ENCODE measurements at places on chromosomes 1 and 21. TPM values are rescaled to one million over a fixed set of nuclear protein-coding genes. Genes with fewer than 3 reads are reported as not detected.

DNA sequence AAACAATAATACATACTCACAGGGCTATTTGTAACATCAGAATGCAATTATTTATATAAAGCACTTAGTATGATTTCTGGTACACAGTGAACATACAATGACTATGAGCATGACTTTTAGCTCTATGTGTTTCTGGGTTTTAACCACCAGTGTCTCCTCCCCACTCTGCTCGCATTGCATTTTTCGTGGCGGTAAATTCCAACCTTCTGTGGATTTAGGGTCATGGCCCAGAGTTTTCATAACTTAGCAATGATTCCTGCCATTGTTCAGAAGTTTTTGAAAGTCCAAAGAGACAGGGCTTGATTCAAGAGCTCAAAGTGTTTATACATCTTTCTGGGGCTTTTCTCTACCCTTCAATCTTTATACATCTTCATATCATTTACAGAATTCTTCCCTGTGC, 191.3 kb downstream of the BACH1 start:
- H3K4me1 ChIP-seq, result no peaks in the 10 kb centered on the region
- H3K27me3 ChIP-seq, result no peaks in the 10 kb centered on the region
- DNase-seq, result no peak
- H3K36me3 ChIP-seq, result no peaks in the 10 kb centered on the region

DNA sequence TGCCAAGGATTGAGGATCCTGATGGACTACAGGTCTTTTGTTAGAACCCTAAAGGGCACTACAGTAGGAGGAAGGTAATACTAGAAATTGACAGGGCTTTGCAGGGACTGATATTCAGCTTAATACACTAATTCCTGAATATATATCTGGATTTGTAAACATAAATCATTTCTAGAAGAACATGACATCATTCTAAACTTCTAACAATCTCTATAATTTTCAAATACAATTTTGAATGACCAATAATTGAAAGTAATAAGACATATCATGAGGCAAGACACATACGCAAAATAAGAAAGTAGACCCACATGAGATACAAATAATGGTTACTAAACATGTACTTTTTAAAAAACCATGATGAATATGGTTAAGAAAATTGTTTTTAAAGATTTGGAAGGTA, 52.4 kb upstream of the LRRC8B start:
- H3K4me3 ChIP-seq, result no peak overlapping the region
- H3K27me3 ChIP-seq, result no peaks in the 10 kb centered on the region
- H3K27ac ChIP-seq, result no peak overlapping the region
- no peaks in the 10 kb centered on the region for H3K36me3 ChIP-seq
- H3K4me1 ChIP-seq, result no peaks in the 10 kb centered on the region

Gene ARV1
- 4.0 TPM for total RNA-seq

DNA sequence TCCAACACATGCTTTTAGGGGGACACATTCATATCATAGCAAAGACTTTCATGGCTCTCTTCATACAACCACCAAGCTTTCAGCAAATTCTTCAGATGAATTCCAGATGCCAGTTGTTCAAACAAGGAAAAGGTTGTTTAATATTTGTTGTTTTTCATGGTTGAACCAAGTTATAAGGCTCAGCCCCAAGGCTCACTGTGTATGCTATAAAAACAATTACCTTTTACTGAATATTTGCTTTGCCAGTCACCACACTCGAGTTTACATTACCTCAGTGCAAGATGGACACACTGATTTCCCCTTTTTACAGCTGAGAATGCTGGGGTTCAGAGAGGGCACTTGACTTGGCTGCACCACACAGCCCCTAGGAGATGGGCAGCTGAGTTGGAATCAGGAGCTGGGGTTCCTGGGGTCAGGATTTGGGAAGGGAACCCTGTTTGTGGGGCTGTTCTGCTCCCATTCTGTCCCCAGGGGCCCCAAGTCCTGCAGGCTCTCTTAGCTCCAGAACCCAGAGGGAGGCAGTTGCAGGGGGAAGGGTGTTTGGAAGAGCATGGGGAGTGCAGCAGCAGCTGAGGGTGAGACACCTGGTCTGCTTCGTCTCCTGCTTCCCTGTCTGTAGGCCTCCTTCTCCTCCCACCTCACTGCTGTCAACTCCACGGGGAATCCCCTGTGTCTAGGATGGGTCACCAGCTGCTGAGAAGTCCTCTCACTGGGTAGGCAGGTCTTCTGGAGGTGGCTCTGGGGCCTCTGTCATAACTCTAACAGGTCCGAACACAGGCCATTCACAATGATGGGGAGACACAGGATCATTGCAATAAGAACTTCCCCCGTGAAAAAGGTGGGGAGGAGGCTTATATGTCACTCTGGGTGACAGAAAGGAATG, 12.8 kb upstream of the TMPRSS2 start:
- no peaks in the 10 kb centered on the region for H3K27me3 ChIP-seq
- no peak for DNase-seq
- H3K27ac ChIP-seq, result no peak overlapping the region
- H3K36me3 ChIP-seq, result no peaks in the 10 kb centered on the region
- H3K4me1 ChIP-seq, result no peaks in the 10 kb centered on the region
- no peak overlapping the region for H3K4me3 ChIP-seq

DNA sequence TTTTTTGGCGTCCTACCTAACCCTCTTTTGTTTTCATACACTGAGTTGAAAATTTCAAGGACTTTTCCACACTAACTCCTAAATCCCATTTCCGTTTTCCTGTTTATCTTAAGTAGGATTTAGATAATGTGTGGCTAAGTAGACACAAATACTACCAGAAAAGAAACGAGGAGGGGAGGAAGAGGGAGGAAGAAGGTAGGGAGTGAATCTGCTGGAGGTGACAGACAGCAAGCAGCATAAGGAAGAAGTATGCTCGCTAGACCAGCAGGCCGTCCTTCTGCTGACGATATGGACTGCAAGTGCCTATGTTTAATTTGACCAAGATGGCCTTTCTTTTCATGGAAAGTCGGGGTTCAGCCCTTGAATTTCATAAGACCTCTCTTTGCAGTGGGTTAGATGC, 256.9 kb upstream of the RAB4A start:
- no peaks in the 10 kb centered on the region for H3K4me1 ChIP-seq
- H3K4me3 ChIP-seq, result no peak overlapping the region
- H3K27me3 ChIP-seq, result no peaks in the 10 kb centered on the region
- no peak overlapping the region for H3K27ac ChIP-seq
- no peak for DNase-seq

DNA sequence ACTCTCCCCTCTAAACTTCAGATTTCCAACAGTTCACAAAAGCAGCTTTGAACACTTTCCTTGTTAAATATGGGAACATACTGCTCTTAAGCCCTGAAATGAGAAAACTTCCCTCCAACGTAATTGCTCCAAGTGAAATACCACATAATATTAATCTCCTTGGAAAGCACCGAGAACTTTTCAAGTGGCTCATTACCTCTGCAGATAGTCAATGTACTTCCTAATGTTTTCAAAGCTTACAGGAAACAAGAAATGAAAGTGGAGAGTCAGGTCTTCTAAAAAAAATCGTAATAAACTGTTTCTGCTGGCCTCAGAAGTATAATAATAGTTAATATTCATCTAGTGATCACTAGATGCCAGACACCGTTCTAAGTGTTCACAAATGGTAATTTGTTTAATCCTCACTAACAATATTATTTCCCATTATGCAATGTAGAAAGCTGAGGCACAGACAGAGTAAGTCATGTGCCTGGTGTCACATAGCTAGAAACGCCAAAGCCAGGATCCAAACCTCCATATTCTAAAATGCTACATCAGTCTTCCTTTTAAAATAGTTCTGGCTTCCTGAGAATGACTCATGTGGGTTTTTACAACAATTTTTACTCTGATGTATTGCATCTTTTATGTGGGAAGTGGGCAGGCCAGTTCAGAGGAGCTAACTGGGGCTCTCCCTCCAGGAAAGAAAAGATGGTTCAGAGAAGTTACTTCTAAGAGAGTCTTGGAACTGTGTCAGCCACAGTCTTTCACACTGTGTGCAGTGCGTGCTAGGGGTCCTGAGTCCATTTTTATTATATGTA, 177.2 kb downstream of the PLPPR4 start:
- no peak overlapping the region for H3K4me3 ChIP-seq
- H3K4me1 ChIP-seq, result no peaks in the 10 kb centered on the region
- H3K27ac ChIP-seq, result no peak overlapping the region
- no peaks in the 10 kb centered on the region for H3K36me3 ChIP-seq

DNA sequence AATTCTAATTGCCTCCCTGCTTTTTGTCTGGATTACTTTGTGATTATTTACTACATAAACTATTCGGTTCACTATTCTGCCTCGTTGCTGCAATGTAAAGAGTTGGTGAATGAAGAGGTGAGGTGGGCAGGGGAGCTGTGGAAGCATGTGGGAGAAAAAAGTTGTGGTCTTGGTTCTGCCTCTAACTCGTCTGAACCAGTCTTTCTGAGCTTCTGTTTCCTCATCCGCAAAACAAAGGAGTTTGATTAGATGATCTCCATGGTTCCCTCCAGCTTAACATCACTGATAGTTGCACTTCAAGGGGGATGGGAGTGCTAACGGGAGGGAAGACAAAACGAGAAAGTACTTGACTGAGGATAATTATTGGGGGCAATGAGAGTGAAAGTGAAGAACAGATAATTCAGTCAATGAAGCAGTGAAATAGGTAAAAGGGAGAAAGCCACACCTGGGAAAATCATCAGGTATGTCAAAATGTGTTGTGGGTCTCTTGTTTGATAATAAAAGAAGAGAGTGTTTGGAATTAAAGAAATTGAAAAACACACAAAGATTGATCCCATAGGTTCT, 26.2 kb upstream of the UHMK1 start:
- no peak overlapping the region for H3K27ac ChIP-seq
- H3K4me1 ChIP-seq, result no peaks in the 10 kb centered on the region
- H3K36me3 ChIP-seq, result no peaks in the 10 kb centered on the region
- no peak overlapping the region for H3K4me3 ChIP-seq
- no peak for DNase-seq

DNA sequence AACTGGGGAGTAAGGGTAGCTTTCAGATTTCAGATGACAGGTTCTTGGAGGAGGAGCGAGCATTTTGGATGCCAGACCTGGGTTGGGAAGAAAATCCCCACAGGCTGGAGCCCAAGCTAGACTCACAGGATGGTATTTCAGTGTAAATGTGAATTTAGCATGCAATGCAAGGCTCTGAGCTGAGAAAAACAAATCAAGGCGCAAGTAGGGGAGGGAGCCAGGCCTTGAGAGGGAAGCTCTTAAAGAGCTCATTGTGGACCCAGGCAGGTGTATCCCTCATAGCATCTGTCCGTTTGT, 386.1 kb downstream of the MATN1 start:
- H3K36me3 ChIP-seq, result no peaks in the 10 kb centered on the region
- no peak for DNase-seq
- no peaks in the 10 kb centered on the region for H3K27me3 ChIP-seq
- no peak overlapping the region for H3K27ac ChIP-seq
- H3K4me3 ChIP-seq, result no peak overlapping the region
- H3K4me1 ChIP-seq, result no peaks in the 10 kb centered on the region

Gene CBR3
- total RNA-seq, result 1.7 TPM

DNA sequence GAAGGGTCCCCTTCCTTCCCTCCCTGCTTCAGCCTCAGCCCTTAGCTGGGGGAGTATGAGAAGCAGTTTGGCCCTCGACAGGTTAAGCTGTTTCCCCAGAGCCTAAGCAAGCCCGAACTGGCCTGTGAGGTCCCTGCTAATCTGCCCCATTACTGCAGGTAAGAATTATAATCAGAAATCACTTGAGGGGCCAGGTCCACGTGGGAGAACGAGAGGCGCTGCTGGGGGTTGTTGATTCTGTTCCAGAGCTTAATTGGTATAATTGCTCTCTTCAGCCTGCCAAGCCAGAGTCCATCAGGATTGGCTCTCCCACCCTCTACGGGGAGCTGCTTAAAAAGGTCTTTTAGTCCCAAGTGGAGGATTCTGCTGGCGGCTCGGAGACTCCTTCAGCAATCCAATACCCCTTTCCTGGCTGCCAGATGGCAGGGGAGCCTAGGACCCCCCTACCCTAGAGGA, 70.8 kb downstream of the UBE2T start:
- no peak overlapping the region for H3K4me3 ChIP-seq
- H3K27me3 ChIP-seq, result peaks cover 31% of the 10 kb centered on the region
- no peak overlapping the region for H3K27ac ChIP-seq
- DNase-seq, result no peak
- H3K36me3 ChIP-seq, result no peaks in the 10 kb centered on the region

Measured in HCT116 (cell line).